Stimulated activated naive B cell treated with anti-CD40 and anti-IgM and Interleukin-4, amounts not matched to agents 10 μg/mL and 1 μg/mL and 100 μg/mL, for 72 hours (primary cell): ENCODE measurements at places on chromosomes 16 and 17.

- DNase-seq = peak; percentile 68
These were observed 735 bp downstream of the ZNF652 start for GRCh38 chr17:49361129-49361901.

- DNase-seq = no peak
These were observed 52.2 kb downstream of the TUBD1 start for GRCh38 chr17:59840329-59841090.

- no peak for DNase-seq
These were observed 392 bp upstream of the ABHD15 start for GRCh38 chr17:29567304-29567553.

GRCh38 chr17:77473615-77474226 is 333.0 kb downstream of the SEC14L1 start:
- no peak for DNase-seq

DNA sequence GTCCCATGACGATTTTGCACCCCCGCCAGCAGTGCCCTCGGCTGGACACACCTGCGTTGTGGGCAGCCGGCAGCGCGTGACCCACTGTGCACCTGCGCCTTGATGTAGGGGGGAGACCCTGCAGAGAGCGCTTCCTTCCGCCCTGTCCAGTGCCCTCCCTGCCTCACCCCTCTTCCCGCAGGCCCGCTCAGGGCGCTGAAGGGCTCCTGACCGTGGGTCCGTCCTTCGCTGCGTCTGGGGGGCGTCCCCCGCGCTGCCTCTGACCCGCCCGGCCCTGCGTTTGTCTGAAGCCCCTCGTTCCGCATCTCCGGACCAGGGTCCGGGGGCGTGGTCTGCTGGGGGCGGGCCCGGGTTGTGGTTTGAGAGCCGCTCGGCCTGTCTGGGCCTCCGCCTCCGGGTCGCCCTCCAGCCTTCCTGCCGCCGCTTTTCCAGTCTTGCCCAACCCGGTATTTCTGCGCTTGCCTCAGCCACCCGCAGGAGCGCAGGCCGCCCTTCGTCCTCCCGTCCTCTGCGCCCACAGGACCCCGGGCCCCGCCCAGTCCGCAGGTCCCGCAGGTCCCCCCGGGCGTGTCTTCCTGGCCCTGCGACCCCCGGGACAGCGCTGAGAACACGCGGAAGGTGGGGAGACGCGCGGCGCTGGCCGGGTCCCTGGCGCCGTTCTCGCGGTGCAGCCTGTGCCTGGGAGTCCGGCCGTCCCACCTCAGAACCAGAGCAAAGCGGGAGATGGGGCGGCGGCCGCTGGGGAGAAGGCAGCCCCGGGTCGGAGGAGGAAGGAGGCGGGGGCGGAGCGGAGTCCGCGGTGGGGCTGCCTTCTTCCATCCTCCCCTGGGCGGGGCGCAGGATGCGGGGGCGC is 4.0 kb upstream of the IL17C start:
- peak; percentile 86 for DNase-seq

DNA sequence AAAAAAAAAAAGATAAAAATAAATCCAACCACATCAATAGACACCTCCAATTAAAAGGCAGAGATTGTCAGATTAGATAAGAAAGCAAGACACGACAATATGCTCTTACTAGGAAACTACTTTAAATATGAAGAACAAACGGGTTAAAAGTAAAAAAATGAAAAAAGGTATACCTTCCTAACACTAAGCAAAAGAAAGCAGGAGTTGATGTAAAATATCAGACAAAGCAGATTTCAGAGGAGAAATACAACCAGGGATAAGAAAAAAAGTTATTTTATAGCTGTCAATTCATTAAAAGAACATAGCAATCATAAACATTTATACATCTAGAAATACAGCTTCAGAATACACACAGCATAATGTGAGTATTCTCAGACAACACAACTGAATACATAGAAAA is 49.7 kb upstream of the CCDC182 start:
- no peak for DNase-seq

- no peak for DNase-seq
These were observed 18.5 kb downstream of the CRAMP1 start for GRCh38 chr16:1630450-1631213.

GRCh38 chr17:30021708-30022317 is 80.4 kb downstream of the EFCAB5 start:
- DNase-seq = no peak

GRCh38 chr17:17532991-17533390 is 36.8 kb upstream of the RASD1 start:
- DNase-seq = no peak

GRCh38 chr16:55088098-55088497 is 157.4 kb downstream of the IRX5 start:
- DNase-seq = no peak

DNA sequence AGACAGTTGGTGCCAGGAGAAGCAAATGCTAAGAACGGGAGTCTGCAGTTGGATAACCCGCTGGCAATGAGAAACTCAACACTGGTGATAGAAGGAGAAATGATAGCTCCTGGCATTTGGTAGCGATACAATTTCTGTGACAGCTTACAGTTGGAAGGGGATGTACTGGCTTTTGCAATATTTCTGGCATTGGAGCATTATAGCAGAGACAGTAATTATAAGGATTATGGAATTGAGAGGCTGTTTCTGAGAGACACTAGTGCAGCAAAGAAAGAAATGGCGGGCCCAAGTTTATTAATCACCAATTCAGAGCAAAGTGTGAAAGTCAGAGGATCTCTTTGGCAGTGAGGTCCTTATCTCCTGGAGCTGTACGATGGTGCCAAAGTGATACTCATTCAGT is 16.1 kb upstream of the SDK2 start:
- no peak for DNase-seq

- DNase-seq = no peak
These were observed 29.3 kb downstream of the GINS3 start for GRCh38 chr16:58421529-58421928.

DNA sequence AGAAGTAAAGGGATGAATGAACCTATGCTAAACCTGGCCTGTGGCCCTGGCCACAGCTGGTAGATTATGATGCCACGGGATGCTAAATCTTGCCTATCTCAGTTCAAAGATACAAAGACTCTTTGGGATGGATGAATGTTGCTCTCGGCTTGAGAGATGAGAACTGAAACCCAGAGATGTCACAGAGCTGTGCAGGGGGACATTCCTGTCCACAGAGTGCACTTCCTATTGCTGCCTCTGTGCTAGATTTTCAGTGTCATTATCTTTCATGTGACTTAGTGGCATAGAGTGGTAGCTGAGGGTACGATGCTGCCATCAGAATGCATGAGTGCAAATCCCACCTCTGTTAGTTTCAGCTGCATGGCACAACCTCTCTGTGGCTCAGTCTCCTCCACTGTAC is 2.3 kb upstream of the MT1M start:
- DNase-seq = peak; percentile 31

GRCh38 chr16:72978212-72978611 is 69.7 kb downstream of the ZFHX3 start:
- DNase-seq = no peak

DNA sequence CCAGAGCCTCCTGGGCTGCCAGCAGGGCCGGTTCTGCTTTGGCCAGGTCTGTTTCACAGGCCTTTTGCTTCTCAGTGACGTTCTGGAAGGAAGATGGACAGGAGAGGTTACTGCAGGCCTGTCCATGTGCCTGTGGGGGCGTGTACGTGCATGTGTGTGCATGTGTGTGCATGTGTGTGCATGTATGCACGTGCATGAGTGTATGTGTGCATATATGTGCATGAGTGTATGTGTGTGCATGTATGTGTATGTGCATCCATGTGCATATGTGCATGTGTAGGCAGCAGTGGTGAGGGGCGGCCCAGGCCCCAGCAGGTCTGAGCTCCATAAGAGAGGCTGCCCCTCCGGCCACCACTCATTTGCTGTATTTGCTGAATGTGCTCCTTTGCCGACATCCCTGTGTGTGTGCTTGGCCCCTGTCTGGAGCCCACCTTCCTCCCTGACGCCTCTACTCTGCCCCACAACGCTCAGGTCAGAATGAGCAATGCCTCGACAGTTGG is 81.8 kb downstream of the PGS1 start:
- DNase-seq = no peak

- DNase-seq = no peak
These were observed 13.4 kb upstream of the MEIOC start for GRCh38 chr17:44642834-44643233.

DNA sequence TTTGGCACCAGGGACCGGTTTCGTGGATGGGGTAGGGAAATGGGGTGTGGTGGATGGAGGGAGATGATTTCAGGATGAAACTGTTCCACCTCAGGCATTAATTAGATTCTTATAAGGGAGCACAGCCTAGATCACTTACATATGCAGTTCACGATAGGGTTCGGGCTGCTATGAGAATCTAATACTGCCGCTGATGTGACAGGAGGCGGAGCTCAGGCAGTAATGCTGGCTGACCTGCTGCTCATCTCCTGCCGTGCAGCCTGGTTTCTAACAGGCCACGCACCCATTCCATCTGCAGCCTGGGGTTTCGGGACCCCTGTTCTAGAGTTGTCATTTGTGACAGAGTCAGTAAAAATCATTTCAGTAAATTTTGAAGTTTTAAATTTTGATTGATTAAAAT is 99.7 kb downstream of the CHD9 start:
- DNase-seq = no peak

DNA sequence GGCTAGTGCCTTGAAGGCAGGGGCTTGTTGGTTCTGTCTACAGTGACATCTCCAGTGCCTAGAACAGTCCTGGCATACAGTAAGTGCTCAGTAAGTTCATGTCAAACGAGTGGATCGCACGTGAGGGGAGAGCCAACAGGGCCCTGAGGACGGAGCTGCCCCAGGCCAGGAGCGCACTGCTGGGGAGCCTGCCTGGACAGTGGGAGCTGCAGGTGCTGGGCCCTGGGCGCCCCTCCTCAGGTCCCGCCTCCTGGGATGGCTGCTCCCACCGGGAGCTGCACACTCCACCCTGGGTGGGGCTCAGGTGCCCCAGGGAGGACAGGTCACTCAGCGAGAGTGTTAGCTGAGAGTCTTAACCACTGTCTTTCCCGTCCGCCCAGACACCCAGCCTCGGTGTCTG is 1.8 kb downstream of the EVPL start:
- DNase-seq = no peak

DNA sequence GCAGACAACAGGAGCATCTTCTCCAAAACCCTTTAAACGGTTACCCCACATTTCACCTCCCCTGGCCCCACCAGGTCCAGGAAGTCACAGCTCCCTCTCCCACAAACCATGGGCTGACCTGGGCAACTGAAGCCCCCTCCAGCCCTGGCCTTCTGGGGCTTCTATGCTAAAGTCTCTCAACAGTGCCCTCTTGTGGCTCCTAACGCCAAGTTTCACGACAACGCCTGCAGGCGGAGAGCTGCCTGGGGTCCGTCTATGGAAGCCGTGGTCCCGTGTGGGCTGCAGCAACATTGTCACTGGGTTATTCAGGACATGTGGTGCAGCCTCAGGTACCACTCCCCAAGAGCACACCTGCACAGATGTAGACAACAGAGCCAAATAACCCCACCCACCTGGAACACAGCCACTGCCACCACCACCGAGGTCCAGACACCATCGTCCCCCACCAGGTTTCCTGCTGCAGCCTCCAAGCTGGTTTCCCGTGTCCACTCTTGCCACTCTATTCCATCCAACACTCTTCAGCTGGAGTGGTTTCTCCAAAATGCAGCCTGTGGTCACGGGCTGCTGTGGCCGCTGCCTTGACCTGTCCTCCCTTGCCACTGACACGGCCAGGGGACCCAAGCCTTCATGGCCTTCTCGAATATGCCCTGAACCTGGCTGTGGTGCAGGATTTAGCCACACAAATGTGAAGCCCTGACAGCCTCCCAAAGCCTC is 19.1 kb downstream of the C16orf95 start:
- no peak for DNase-seq

- no peak for DNase-seq
These were observed 135.9 kb downstream of the TOX3 start for GRCh38 chr16:52411011-52411410.

DNA sequence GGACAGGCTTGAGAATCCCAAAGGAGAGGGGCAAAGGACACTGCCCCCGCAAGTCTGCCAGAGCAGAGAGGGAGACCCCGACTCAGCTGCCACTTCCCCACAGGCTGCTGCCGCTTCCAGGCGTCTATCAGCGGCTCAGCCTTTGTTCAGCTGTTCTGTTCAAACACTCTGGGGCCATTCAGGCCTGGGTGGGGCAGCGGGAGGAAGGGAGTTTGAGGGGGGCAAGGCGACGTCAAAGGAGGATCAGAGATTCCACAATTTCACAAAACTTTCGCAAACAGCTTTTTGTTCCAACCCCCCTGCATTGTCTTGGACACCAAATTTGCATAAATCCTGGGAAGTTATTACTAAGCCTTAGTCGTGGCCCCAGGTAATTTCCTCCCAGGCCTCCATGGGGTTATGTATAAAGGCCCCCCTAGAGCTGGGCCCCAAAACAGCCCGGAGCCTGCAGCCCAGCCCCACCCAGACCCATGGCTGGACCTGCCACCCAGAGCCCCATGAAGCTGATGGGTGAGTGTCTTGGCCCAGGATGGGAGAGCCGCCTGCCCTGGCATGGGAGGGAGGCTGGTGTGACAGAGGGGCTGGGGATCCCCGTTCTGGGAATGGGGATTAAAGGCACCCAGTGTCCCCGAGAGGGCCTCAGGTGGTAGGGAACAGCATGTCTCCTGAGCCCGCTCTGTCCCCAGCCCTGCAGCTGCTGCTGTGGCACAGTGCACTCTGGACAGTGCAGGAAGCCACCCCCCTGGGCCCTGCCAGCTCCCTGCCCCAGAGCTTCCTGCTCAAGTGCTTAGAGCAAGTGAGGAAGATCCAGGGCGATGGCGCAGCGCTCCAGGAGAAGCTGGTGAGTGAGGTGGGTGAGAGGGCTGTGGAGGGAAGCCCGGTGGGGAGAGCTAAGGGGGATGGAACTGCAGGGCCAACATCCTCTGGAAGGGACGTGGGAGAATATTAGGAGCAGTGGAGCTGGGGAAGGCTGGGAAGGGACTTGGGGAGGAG is at the start of gene CSF3:
Gene CSF3, plus strand, starts transcription at position 436 of the 993 bp plus-strand sequence. Its CDS starts 35 bp downstream, at position 471.
- DNase-seq = no peak

GRCh38 chr17:32909787-32910369 is 18.1 kb upstream of the TMEM98 start:
- peak; percentile 47 for DNase-seq

DNA sequence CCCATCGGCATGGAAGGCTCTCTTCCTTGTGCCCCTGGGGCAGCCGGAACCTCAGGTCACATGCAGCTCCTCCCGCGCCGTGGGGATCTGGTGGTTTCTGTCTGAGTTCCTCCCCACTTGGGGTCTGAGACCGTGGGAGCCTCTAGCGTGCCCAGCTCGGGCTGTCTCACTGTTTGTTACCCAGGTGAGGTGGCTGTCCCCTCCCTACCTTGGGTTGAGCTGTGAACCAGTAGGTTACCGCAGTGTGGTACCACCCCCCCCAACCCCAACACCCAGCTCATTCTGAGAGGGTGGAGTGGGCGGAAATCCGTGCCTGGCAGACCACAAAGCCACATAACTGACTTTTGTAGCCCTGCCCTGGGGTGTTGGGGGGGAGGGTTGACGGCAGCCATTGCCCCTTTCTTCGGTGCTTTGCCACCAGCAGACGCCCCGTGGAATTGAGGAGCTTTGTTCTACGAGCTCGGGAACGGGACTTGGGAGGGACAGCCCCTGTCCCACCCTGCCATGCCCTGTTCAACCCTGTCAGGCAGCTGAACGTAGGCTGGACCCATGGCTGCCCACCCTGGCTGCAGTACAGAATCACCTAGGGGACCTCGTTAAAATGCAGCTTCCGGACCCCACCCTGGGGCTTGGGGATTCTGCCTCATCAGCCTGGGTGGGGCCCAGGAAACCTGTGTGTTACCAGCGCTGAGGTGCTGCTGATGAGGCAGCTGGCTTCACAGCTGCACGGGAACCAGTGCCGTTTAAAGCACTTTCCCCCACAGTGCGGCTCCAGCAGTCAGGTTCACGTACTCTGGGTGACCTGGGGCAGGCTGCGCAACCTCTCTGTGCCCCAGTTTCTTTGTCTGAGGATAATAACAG is 18.5 kb downstream of the RAP1GAP2 start:
- peak; percentile 67 for DNase-seq
